ENCODE measurements at places on chromosomes 5 and 9. TPM values are rescaled to one million over a fixed set of nuclear protein-coding genes. Genes with fewer than 3 reads are reported as not detected.

GRCh38 chr5:171979606-171980005 lies 26.8 kb downstream of the FBXW11 start:
- peaks cover 75% of the 10 kb centered on the region for H3K36me3 ChIP-seq
- no peak overlapping the region for H3K27ac ChIP-seq
- H3K4me1 ChIP-seq: peaks cover 32% of the 10 kb centered on the region
- H3K27me3 ChIP-seq: no peaks in the 10 kb centered on the region
- DNase-seq: no peak
- no peak overlapping the region for H3K4me3 ChIP-seq

- peaks cover 7% of the 10 kb centered on the region for H3K4me1 ChIP-seq
- DNase-seq: no peak
- H3K36me3 ChIP-seq: no peaks in the 10 kb centered on the region
These were observed 129.3 kb downstream of the MRPL36 start for GRCh38 chr5:1670351-1670750.

DNA sequence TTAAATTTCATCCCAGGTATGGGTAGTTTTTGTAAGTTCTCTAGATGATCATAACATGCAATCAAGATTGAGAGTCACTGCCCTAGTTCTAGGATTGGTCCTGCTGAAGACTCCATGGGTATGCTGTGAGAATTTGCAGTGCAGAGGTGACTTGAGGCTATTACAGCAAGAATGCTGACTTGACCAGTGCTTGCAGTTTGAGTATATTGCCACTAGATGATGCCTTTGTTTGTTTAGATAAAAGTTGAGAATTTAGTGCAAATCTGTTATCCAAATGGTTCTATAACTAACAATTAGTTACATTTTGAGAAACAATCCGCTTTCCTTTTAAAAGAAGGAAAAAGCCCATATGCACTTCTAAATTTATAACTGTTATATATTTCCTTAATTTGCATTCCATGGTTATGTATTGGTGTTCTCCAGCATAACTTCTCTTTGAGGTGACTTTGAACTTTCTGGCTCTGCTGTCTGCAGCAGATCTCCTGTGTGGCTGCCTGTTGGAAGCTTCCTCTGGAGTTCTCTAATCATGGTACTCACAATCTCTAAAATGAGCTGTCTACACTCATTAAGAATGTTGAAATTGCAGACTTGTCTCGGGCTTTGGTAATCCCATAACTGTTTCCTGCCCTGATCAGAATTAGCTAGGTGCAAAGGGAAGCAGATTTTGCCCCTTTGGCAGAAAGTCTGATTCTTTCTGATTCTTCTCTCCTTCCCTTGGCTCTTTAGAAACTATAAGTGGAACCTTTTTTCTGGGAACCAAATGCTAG lies 24.9 kb downstream of the MELK start:
- H3K4me3 ChIP-seq: no peak overlapping the region
- DNase-seq: no peak
- H3K27ac ChIP-seq: peak overlapping the region; percentile 74

DNA sequence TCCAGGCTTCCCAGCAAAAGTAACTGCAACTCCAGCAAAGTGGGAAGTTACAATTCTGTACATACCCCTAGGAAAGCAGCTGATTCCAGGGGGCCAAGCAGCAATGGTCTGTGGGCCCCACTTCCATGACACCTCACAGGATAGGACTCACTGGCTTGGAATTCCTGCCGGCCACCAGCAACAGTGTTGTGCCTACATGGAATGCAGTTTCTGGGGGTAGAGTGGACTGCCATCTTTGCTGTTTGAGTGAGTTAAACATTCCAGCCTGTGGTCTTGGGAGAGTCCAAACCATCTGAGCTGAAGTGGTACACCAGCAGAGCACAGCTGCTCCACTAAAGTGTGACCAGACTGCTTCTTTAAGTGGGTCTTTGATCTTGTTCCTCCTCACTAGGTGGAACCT lies 13.4 kb upstream of the FBN2 start:
- H3K27me3 ChIP-seq: no peaks in the 10 kb centered on the region
- H3K4me3 ChIP-seq: no peak overlapping the region
- H3K4me1 ChIP-seq: no peaks in the 10 kb centered on the region
- DNase-seq: no peak

GRCh38 chr5:160506006-160507004 lies 84.7 kb downstream of the PTTG1 start:
- H3K36me3 ChIP-seq: no peaks in the 10 kb centered on the region
- DNase-seq: peak; percentile 80
- peak overlapping the region; percentile 95 for H3K27ac ChIP-seq
- peak overlapping the region; percentile 66 for H3K4me3 ChIP-seq

DNA sequence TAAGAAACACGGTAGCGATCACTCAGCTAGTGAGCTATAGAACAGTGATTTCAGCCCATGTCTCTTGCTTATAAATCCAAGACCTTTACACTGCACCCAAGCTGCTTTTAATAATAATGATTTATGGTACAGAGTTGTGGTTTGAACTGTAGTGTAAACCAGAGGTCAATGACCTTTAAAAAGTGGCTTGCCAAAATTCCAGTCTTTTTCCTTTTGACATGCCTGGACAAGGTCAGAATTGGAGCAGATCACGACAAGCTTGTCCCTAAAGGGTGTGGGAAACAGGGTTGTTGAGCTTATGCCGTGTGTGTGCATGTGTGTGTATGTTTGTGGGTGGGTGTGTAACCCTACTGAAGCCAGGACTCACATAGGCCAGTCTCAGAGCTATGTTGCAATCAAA lies 225.3 kb upstream of the CLINT1 start:
- no peak overlapping the region for H3K27ac ChIP-seq
- H3K36me3 ChIP-seq: no peaks in the 10 kb centered on the region
- no peak for DNase-seq
- no peak overlapping the region for H3K4me3 ChIP-seq

GRCh38 chr5:55031492-55031891 lies 7.4 kb downstream of the GZMK start:
- H3K4me1 ChIP-seq: peaks cover 63% of the 10 kb centered on the region
- no peaks in the 10 kb centered on the region for H3K27me3 ChIP-seq
- peaks cover 69% of the 10 kb centered on the region for H3K36me3 ChIP-seq
- H3K4me3 ChIP-seq: no peak overlapping the region
- DNase-seq: no peak
- no peak overlapping the region for H3K27ac ChIP-seq

GRCh38 chr9:738209-738915 lies 103.1 kb upstream of the DMRT1 start:
- H3K4me3 ChIP-seq: no peak overlapping the region
- H3K27me3 ChIP-seq: no peaks in the 10 kb centered on the region
- H3K27ac ChIP-seq: no peak overlapping the region
- H3K36me3 ChIP-seq: peaks cover 46% of the 10 kb centered on the region
- H3K4me1 ChIP-seq: no peaks in the 10 kb centered on the region
- no peak for DNase-seq

SPINK9 gene
- total RNA-seq: not detected

IL4 gene
- 21.6 TPM for total RNA-seq

MIER3 gene
- total RNA-seq: 28.3 TPM

PRKACG gene
- not detected for total RNA-seq

MSX2 gene
- total RNA-seq: not detected

PRELID2 gene
- total RNA-seq: 5.6 TPM

Data from activated T-helper 2 cell treated with anti-CD3 and anti-CD28 coated beads, Interferon-gamma antibody, Interleukin-2, Interleukin-4, amounts not matched to agents 10 μg/mL and 5 μg/mL and 100 μg/mL, durations not matched to agents 14 hours and 24 hours and 36 hours (primary cell).